ENCODE measurements at places on chromosomes 5 and 9. TPM values are rescaled to one million over a fixed set of nuclear protein-coding genes. Genes with fewer than 3 reads are reported as not detected.

Gene SPATA6L
- polyA plus RNA-seq = 1.2 TPM

Gene CRB2
- polyA plus RNA-seq = 0.51 TPM

Gene TSSK1B
- not detected for polyA plus RNA-seq

Gene PCDHGB2
- polyA plus RNA-seq = 2.2 TPM

Gene IL9
- not detected for polyA plus RNA-seq

Gene EQTN
- 0.13 TPM for polyA plus RNA-seq

Gene ENTPD8
- not detected for polyA plus RNA-seq

All from urinary bladder (tissue), 4 donors.